Kidney epithelial cell (primary cell): ENCODE measurements at places on chromosomes 6 and 20.

- no peak for DNase-seq
These were observed 81.8 kb downstream of the NFATC2 start for GRCh38 chr20:51460569-51461265.

DNA sequence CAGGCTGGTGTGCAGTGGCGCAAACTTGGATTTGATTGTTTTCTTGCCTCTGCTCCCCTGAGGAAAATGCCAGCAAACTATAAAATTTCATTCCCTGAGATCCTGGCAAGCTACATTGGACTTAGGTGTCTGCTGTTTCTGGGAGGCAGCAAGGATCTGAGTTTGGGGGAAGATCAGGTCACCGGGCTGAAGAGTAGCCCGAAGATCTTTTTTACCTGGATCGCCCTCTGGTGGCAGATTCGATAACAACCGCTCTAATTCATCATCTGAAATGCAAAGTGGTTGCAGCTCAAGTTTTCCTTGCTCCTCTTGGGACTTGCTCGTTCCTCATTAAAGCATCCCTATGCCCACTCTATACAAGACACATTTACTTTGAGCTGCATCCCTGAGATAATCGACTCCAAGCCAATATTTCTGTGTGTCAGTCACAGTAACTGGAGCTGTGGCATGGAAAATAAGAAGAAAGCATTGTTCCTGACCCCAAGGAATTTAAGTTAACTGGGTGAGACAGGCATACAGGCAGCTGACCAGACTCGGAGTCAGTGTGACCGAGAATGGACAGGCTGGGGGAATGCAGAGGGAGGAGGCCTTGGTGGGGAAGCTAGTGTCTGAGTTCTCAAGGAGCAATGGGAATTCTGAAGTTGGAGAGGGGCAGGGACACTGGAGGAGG is 131.8 kb upstream of the PROKR2 start:
- DNase-seq = no peak

GRCh38 chr6:141165002-141165665 is 967.6 kb upstream of the GJE1 start:
- DNase-seq = no peak

- DNase-seq = no peak
These were observed at the start of gene KCNS1 for GRCh38 chr20:45100563-45101245. TSS of gene KCNS1 (minus strand) at chr20:45101127. CDS start at chr20:45099236, 1,891 bp downstream.

GRCh38 chr20:2138396-2138795 is 36.8 kb downstream of the STK35 start:
- no peak for DNase-seq
